ENCODE measurements at places on chromosomes 3 and 15.

DNA sequence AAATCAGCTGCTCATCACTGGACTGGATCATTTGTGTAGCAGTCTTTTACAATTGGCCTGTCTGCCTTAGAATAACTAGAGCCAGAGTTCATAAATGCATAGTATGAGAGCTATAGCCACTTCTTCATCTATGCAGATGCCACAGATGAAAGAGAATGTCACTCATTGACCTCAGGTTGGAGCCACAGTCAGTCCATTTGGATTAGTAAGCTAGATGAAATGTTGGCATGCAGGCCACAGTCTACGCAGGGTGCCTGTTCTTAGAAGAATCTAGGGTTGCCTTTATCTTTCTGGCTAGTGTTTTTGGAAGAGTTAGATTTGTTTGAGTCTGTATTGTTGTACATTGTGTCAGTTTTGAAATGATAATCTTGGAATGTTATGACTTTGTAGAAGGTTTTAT is 25.4 kb upstream of the EDEM1 start:
- DNase-seq = no peak

DNA sequence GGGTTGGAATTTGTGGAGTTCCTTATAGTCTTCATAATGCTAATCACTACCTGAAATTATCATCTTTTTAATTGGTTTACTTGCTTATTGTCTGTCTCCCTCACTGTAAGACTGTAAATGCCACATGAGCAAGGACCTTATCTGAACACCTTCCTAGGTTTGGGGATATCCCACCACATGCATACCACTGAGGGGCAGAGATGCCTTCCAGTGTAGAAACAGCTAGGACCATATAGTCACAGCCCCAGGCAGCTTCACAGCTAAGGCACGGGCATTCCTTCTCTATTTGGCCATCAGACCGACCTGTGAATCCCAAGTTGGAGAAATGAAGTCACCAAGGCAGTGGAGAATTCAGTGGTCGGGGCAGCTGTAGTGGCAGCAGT is 28.6 kb downstream of the PAQR9 start:
- DNase-seq = no peak

GRCh38 chr3:197149-197827 is 725 bp downstream of the CHL1 start:
- no peak for DNase-seq

DNA sequence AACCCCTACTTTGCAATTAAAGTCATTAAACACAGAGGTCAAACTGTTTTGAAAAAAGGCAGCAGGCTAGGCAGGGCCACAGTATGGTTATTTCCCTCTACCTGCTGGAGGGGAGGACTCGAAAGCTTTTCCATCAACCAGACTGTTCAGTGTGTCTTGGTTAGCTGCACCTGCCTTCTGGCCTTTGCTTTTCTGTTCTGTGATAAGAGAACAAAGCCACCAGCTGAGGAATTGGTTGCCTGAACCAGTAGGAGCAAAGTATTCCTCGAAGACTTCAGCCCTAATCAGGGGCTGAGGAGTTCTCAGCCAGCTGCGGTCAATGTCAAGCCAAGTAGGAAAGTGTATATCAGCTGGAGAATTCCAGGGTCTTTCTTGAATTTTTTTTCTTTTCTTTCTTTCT is 132.5 kb downstream of the SOX2 start:
- no peak for DNase-seq

DNA sequence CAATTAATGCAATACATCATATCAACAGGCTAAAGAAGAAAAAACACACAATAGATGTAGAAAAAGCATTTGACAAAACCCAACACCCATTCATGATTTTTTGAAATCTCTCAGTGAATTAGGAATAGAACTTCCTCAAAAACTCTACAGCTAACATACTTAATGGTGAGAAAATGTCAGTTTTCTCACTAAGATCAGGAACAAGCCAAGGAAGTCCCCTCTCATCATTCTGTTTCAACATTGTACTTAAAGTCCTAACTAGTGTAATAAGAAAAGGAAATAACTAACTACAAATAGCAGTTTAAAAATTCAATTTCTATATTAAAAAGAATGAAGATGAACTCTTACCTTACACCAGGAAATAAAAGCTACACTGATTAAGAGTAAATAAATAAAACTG is 77.8 kb downstream of the DCLK3 start:
- no peak for DNase-seq

GRCh38 chr3:127368186-127369032 is 80.6 kb upstream of the PRR20G start:
- no peak for DNase-seq

- DNase-seq = no peak
Measured at GRCh38 chr15:36075333-36075732, 504.1 kb upstream of the CDIN1 start.

- DNase-seq = no peak
Measured at GRCh38 chr3:97810779-97811390, 10.9 kb upstream of the CRYBG3 start.

DNA sequence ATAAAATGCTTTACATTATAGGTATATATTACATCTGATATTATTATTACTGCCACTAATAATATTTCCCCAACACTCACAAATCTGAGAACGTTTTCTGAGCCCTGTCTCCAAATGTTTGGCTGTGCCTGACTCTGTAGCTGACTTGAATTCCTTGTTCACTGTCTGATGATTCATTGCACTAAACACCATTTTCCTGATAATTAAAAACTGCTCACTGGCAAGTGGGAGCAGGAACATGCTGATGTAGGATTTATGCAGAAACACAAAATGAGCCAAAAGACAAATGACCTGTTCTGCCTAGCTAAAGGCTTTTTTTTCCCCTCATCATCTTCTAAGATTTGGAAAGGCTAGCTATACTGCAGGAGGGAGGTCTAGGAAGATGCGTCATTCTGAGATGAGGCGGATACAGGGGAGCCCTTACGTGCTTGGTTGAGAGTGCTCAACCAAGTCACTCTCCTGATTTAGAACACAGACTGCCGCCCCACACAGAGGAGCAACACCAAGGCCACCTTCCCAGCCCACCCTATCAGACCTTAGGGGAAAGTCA is 380.7 kb downstream of the EPHB1 start:
- DNase-seq = no peak

- DNase-seq = no peak
Measured at GRCh38 chr3:190217081-190217480, 96.4 kb upstream of the P3H2 start.

- peak; percentile 51 for DNase-seq
Measured at GRCh38 chr15:99016680-99017321, 9.2 kb upstream of the PGPEP1L start.

DNA sequence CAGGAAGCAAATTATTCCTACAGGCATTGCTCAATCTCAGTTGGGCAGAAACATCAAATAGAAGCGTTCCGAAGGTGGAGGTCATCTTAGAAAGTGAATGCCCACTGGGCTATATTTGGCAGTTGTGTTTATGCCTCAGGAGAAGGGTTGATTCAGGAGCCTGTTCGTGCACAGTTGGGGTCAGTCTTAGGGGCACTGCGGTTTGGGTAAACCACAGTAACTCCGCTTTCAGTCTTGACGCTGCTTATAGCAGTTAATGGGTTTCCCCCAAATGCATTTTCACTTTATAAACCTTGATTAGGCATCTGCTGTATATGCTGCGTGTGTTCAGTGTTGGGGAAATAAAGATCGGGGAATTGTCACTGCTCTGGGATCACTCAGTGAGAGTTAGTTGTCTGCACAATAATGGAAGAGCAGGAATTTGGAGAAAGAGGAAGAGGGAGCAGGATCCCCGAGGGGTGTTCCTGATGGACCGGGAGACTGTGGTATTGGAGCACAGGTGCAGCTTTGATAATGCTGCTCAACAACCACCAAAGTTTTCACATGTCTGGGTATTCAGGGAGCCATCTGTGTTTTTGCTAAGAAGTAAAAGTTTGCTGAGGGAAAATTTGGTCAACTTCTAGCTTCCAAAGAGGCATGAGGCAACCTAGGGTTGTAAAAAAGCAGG is 124.3 kb upstream of the EIF1B start:
- DNase-seq = no peak

DNA sequence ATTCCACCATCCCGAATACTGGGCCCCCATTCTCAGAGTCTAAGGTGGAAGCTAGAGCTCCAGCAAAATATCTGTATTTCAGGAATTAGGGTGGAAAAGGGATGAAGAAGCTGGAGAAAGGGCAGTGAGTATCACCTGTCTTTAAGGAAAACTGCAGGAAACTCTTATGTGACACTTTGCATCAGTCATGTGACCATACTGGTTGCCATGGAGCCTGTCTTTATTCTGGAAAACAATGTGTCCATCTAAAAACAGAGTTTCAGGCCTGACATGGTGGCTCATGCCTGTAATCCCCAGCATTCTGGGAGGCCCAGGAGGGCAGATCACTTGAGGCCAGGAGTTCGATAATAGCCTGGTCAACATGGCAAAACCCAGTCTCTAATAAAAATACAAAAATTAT is 52.9 kb upstream of the FSIP1 start:
- no peak for DNase-seq

DNA sequence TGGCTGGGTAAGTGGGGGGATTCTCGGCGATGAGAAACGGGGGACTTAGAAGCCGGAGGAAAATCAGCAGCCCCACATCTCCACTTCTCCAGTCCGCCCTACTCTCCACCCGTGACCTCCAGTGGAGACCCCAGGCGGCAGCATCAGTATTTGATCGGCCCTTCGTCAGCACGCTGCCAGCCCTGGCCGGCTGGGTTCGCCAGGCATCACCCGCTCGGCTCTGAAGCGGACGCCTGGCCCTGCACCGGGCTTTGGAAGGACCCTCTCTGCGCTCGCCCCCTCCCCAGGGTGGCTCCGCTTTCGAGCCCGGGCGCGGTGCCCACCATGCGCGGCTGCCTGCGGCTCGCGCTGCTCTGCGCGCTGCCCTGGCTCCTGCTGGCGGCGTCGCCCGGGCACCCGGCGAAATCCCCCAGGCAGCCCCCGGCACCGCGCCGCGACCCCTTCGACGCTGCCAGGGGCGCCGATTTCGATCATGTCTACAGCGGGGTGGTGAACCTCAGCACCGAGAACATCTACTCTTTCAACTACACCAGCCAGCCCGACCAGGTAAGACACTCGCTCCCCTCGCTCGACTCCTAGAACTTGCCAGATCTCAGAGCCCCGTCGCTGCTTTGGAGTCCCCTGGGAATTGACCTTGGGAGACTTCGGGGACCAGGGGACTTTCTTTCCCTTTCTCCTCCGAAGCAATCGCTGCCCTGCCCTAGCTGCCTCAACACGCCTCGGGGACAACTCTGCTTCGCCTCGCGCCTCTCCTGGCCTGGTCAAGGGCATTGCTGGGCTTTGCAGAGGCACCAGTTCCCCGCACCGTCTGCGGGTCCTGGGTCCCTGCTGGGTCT is 561 bp downstream of the SIDT1 start:
- peak; percentile 45 for DNase-seq

DNA sequence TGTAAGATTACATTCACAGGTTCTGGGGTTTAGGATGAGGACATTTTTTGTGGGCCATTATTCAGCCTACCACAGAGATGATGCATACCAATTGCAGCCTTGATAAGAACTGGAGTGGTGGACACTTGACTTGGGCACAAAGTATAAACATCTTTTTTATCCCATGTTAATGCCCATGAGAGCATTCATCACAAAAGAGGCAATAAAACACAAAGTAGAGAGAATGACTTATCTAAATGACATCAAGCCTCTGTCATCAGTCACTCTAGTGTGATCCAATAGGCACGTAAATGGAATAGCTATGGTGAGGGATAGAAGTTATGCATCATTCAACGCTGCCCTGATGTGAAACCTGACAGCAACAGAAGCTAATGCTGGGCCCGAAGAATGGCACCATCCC is 25.8 kb downstream of the VEPH1 start:
- DNase-seq = no peak

DNA sequence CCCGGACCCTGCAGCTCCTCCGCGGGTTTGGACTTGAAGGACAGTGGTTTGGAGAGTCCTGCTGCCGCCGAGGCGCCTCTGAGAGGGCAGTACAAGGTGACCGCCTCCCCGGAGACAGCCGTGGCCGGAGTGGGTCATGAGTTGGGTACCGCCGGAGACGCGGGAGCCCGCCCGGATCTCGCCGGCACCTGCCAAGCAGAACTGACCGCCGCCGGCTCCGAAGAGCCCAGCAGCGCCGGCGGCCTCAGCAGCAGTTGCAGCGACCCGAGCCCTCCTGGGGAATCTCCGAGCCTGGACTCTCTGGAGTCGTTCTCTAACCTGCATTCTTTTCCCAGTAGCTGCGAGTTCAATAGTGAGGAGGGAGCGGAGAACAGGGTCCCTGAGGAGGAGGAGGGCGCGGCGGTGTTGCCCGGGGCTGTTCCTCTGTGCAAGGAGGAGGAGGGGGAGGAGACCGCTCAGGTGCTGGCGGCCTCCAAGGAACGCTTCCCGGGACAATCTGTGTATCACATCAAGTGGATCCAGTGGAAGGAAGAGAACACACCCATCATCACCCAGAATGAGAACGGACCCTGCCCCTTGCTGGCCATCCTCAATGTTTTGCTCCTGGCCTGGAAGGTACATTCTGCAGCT is 634 bp downstream of the MINDY2 start:
- DNase-seq = peak; percentile 42

- no peak for DNase-seq
Measured at GRCh38 chr15:51580982-51581381, 41.6 kb downstream of the DMXL2 start.

GRCh38 chr3:97744289-97744688 is 20.3 kb upstream of the ARL6 start:
- no peak for DNase-seq

DNA sequence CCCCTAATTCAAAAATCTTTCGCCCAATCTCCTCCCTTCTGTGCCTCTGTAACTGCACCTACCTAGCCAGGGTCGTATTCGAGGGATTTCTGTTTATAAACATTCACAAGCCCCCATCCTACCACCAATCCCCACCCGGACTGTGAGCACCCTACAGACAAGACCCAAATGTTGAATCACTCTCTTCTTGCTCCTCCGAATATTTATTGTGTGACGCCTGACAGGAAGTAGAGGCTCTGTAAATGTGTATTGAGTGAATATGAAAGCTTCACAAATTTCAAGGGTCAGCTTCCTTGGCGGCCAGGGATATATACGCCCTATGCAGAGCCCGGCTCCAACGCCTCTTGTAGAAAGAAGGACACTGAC is 1.6 kb downstream of the BDH1 start:
- DNase-seq = no peak

DNA sequence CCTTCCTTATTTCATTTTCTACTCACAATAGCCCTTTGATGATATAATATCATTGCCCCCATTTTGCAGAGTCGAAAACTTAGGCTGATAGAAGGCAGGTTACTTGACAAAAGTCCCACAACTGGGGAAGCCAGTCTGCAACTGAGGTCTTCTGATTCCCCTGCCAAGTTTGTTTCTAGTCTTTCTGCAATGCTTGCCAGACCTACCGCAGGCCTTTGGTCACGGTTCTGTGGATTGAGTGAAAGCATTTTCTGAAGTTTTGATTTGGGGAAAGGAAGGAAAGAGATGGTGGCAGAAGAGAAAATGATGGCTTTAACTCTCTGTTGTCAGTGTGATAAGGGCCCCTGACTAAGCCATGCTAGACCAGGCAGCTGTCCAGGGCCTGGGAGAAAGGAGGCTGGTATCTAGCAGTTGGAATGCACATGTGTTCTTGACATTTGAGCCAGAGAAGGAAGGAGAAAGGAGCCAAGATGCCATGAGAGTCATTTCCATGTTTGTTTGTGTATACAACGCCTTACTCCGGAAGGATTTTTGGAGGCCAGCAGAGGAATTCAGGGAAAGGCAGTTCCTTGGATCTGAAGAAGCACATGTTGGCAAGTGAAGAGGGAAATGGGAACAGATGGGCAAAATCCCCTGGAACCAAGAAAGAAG is 29.9 kb downstream of the FAH start:
- DNase-seq = no peak

GRCh38 chr3:41195946-41196345 is 3.4 kb upstream of the CTNNB1 start:
- DNase-seq = no peak

GRCh38 chr15:69421498-69421897 is 7.3 kb downstream of the KIF23 start:
- no peak for DNase-seq

Measured in DND-41 (cell line).